COR-L47 (cell line): ENCODE measurements at places on chromosomes 5 and 9.

DNA sequence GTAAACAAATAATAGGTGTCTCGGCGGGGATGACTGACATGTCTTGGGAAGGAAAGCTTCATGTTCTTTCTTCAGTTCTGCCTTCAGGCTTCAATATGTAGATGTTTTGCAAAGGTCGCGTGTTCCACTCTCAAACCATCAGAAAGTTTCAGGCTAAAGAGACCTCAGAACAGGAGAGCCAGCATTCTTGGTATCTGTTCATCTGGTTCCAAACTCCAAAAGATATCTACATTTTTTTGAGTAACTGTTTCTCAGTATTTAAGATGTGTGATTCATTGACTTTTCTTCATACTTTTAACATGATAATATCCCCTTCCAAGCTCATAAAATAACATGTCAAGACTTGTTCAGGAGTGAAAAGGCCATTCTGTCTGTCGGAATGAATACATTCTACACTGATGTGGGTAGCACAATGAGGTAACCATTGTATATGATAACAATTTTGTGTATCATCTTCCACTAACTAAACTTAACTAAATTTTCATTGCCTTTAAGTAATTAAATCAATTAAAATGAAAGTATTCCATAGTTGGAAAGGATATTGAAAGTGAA, 183.6 kb downstream of the CFAP90 start:
- DNase-seq, result no peak

GRCh38 chr9:86486891-86487837, 133.0 kb upstream of the TUT7 start:
- DNase-seq, result peak; percentile 18

DNA sequence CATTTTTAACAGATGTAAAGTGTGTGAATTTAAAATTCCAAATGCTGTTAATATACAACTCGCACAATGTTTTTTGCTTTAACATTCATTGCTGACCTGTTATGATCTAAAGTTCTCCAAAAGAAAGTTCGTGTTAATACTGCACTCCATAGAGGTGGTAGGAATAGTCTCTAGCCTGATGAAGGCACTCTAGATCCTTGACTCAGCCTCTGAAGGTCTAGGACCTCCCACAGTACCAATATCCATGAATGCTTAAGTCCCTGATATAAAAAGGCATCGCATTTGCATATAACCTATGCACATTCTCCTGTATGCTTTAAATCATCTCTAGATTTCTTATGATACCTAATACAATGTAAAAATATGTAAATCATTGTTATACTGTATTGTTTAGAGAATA, 213.6 kb downstream of the EFNA5 start:
- DNase-seq, result no peak

- peak; percentile 76 for DNase-seq
Observed at GRCh38 chr9:114072184-114073140, 5.6 kb downstream of the AMBP start.

GRCh38 chr5:180646963-180647305, 2.5 kb downstream of the FLT4 start:
- DNase-seq, result no peak

DNA sequence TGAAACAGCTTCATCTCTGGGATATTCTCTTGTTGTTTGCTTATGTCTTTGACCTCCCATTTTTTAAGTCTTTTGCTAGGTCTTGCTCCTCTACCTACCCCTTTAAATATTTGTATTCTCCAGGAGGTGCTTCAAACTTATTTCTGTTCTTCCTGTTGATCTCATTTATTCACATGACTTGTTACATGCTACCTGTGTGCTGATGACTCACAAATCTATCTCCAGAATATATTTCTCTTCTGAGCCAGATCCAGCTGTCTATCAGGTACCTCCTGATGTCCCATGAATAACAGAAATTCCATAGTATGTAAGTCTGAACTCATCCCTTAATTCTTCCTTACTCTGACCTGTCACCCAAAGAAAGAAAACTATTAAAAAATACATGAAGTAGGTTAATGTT, 11.0 kb downstream of the NIPBL start:
- no peak for DNase-seq

DNA sequence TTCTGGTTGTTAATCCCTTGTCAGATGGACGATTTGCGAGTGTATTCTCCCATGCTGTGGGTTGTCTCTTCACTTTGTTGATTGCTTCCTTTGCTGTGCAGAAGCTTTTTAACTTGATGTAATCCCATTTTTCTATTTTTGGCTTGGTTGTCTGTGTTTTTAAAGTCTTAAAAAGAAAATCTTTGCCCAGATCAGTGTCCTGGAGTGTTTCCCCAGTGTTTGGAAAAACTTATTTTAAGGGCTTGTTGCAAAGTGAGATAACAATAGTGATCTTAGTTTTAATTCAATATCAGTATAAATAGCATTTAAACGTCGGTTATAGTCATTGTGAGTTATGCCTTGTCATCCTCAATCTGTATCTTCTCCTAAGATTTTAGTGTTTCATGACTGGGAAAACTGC, 329.5 kb downstream of the CCDC171 start:
- no peak for DNase-seq

DNA sequence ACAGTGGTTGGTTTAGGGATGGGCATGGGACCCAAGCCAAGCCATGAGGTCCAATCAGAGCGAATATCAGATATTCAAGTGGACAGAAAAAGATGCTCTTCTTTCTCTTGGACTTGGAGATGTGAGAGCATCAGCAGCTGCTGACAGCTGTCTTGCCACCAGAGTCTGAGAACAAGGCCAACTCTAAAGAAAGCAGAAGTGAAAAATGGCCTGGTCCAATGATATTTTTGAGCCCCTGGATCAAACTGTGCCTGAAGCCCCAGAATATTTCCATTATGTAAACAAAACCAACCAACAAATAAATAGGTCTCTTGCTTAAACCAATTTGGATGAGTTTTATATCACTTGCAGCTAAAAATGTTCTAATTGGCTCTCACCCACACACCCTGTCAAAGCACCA, 30.7 kb upstream of the JADE2 start:
- no peak for DNase-seq

- no peak for DNase-seq
Observed at GRCh38 chr9:6441269-6441668, 28.3 kb downstream of the UHRF2 start.

DNA sequence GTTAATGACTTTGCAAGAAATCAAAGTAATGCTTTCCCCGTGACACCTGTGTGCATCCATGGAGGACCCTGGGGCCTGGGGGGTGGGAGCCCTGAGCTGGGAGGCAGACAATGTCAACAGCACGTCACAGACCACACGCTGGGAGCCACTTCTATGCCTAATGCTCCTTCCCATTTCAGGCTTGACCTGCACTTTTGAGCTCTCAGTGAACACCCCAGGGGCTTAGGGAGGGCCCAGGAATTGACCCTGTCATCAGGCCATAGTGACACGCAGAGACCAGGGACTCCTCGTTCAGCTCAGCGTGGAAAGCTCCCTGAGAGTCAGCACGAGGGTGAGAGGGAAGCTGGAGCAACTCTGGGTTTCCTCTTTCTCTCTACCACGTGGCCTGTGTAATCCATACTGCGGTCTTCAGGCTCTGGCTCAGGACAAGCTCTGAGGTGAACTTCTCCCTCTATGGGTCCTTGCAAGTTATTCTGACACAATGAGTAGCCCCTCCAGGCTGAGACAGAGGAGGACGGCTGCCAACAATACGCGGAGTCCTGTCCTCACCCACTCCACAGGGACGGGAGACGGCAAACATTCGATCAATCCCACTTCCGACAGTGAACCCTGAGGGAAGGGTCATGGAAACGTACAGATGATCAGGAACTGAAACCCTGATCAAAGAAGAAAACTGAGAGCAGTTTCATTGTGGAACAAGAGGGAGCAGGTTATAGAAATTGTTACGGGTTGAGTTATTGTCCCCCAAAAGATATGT, 130.8 kb upstream of the IRX4 start:
- DNase-seq, result no peak

DNA sequence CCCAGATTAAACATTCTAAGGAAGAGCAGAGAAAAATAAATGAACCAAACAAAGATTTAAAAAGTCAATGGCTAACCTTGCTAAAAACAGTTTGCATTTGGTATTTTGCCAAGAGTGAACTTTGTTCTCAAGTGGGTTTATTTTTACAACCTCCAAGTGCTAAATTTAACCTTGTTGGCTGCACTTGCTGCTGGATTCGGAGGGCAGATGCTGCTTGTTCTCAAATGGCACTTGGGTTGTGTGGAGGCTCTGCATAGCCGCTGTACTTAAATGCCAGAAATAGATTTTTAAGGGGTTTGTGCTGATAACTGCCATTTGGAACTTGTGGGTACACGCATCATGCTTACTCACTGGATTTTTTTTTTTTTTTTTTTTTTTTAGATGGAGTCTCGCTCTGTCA, 13.3 kb upstream of the SPATA24 start:
- DNase-seq, result no peak

DNA sequence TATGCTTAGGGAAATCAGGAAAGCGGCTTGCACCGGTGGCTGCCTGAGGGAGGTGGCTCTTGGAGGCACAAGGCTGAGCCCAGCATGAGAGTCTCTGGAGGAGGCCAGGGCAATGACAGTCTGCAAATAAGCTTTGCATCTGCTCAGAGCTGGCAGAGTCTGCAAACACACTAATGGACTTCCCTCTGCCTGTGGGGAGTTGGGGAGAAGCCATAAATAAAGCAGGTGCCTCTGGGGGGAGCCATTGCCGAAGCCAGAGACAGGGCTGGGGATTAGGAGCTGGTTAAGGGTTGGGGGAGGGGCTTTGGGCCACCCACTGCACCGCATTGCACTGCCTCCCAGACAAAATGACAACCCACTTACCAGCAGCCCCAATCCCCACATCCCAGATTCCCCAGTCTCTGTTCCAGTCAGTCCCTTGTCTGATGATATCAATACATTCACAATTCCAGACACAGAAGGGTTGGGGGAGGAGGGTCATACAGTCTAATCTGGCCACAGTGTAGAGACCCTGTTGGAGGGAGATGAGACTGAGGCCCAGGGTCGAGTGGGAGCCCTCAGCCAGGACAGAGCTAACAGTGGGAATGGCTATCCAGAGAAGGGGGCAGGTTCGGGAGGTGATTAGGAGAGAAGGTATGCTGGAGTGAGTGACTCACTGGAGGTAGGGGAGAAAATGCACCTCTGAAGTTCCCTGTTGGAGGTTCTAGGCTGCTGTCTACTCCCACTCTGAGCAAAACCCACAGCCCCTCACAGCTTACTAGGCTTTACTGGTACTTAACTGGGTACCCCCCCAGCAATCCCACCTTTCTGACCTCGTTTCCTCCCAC, 53.7 kb downstream of the PAX5 start:
- peak; percentile 80 for DNase-seq

DNA sequence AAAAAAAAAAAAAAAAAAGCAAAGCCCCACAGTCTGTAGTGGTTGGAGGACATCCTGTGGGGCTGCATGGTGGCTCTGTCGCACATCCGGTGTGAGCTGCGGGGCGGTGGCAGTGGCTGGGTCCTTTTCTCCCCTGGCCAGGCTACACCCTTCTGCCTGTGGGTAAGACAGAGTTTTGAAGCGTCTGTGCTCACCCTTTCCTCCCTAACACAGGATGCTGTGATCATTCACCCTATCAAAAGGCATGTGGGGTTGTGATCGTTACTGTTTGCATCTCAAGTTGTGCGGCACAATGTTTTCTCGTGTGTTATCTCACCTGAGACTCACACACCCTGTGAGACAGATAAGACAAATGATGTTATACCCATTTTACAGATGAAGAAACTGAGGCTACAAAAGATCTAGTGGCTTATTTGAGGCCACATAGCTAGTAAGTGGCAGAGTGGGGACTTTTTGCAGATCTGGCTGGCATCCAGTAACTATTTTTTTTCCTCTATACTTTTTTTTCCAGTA, 17.5 kb downstream of the IRF1 start:
- no peak for DNase-seq

- no peak for DNase-seq
Observed at GRCh38 chr9:93686127-93686879, 109.9 kb downstream of the PHF2 start.

- DNase-seq, result no peak
Observed at GRCh38 chr9:138063785-138064184, 186.2 kb downstream of the CACNA1B start.

- DNase-seq, result no peak
Observed at GRCh38 chr5:172299916-172300439, 16.4 kb upstream of the UBTD2 start.

DNA sequence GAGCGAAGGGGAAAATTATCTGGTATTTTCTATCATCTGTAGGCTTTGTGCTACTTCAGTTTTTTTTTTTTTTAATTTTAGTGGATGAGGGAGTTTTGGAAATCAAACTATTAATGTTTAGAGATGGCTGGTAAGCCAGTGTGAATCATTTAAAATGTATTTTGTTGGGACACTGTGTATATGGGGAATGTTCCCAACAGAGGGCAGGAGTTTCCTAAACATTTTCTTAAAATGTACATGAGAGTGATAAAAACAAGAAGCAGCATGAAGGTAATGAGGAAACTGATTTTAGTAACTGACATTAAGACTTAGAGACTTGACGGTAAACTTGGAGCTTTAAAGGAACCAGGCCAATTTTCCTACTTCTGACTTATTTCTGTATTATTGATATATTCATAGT, 68.2 kb upstream of the ITGA2 start:
- DNase-seq, result no peak

- peak; percentile 48 for DNase-seq
Observed at GRCh38 chr5:109690975-109691574, 1.3 kb downstream of the MAN2A1 start.

DNA sequence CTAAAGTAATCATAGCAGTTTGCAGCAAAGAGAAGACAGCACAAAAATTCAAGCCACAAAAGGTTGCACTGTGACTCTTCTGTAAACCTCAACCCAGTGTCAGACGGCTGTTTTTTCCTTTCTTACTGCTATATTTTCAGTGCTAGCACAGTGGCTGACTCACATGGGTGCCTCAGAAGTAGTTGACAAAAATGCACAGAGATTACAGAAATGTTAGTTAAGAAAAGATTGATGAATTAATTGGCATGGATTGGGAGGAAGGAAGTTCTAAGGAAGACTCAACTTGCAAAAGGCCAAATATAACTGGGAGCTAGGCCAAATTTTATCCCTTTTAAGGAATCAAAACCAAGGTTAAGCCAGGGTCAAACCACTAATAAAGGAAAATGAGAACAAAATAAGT, 43.7 kb upstream of the ITGA1 start:
- no peak for DNase-seq

DNA sequence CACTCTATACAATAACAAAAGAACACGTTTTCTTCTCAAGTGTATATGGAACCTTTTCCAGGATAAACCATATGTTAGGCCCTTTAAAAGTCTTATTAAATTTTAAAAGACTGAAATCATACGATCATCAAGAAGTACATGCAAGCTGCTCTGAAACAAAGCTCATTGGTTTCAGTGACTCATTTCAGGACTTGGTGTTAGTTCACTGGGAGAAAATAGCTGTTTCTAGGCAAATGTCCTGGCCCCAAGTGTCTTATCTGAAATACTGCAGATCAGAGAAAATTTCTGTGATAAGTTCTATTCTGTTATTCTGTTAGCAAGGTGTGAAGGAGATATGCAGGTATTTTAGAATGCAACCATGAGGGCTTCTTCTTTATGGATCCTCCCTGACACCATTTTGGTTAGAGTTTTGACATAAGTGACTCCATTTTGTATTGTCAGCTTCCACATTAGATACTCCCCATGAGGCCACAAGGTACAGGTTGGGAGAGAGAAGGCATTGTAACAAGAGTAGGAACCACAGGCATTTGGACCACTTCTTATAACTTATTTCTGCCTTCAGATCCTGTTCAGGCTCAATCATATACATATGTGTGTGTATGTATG, 7.5 kb upstream of the CCDC180 start:
- no peak for DNase-seq

- no peak for DNase-seq
Observed at GRCh38 chr5:52963636-52964035, 25.5 kb upstream of the ITGA2 start.
